Globus pallidus (tissue), 1 donor: ENCODE measurements at places on chromosomes 13 and 19.

- DNase-seq, result no peak
These were observed at the start of gene CCNA1 for GRCh38 chr13:36432106-36432544. TSS of gene CCNA1 (plus strand) at chr13:36432495. CDS start at chr13:36433057, 562 bp downstream.

GRCh38 chr13:48770372-48770771 lies 116.6 kb downstream of the CYSLTR2 start:
- DNase-seq, result no peak

DNA sequence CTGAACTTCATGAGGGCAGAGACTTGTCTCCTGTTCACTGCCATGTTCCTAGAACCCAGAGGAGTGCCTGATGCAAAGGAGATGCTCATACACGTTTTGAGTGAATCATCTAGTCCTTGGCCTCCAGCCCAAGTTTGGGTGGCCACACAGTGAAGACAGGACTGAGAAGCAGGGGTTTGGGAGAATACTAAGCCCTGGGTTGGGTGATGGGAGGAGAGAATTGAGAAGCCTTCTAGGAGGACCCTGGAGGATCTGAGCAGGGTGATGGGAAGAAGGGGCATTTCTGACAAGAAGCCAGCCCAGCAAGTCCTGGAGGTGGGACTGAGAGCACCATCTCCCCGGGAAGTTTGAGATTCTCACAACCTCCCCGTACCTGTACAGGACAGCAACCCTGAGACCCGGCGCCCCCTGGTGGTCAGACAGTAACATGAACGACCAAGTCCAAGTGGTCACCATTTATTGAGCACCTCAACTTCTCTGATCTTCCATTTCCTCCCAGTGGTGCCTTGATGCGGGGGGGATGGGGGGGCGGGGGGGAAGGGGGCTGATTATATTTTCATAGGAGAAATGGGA lies 11.0 kb downstream of the CTU1 start:
- peak; percentile 29 for DNase-seq

DNA sequence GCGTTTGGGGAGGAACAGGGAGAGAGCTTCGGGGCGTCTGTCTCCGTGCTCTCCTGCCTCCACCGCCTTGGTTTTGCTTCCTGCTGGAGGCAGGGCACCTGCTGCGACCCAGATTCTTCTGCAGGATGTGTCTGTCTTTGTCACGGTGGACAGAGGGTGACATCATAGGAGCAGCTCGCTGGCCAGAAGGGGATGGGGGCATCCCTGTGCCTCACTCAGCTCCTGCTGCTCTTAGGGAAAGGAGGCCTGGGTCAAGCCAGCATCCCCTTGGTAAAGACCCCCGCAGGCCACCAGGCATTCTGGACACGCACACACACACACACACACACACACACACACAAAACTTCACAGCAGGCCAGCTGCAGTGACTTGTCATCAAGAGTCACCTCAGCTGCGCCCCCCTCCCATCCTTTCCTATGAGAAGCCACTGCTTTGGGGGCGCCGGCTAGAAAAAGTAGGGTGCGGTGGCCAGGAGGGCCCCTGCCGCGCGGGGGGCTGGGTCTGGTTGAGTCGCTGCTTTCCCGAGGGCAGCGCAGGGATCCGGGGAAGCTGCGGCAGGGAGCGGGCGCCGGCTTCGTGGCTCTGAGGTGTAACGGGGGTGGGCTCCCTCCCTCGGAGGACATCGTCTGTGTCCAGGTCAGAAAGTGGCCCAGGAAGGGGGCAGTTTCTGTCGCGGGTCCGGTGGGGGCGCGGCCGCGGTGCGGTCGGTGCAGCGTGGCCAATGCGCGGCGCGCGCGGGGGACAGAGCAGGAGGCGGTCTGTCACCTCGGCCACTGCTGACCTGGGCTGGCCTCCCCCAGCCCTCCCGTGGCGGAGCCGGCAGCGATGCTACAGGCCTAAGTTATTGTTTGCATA lies 15.8 kb upstream of the NPAS1 start:
- no peak for DNase-seq

DNA sequence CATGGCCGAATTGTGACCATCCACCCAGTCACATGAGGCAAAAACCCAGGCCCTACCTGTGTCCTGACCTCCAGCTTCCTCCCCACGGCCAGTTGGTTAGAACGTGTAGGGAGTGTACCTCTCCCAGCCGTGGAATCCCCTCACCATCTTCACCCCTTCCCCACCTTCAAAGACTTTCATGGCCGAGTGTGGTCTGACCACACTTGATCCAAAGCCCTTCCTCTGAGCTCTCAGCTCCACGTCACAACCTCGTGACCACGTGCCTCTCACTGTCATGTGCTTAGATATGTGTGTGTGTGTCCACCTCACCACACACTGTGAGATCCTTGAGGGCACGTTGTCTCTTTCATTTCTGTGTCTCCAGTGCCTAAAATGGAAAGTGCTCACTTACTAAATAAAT lies 48.6 kb upstream of the UBE2L5 start:
- DNase-seq, result no peak

- no peak for DNase-seq
These were observed 14.2 kb upstream of the RNF6 start for GRCh38 chr13:26236296-26236695.

DNA sequence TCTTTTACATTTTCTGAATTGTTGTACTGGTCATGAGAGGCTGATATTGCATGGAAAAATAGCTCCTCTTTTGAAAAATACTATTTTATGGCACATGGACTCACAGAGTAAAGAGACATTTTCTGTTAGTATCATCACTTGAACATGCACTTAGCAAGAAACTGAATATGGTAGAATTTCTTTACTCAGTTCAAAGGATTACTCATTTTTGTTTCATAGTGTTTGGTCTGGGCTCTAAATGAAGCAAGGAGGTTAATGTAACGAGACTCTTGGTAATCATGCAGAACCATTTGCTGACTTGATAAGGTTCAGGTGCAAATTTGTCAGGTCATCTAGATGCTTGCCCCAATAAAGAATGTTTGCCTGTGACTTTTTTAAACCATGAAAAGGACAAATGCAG lies 63.2 kb downstream of the GPC6 start:
- no peak for DNase-seq

- DNase-seq, result no peak
These were observed 53.2 kb upstream of the RFC3 start for GRCh38 chr13:33764716-33765115.

DNA sequence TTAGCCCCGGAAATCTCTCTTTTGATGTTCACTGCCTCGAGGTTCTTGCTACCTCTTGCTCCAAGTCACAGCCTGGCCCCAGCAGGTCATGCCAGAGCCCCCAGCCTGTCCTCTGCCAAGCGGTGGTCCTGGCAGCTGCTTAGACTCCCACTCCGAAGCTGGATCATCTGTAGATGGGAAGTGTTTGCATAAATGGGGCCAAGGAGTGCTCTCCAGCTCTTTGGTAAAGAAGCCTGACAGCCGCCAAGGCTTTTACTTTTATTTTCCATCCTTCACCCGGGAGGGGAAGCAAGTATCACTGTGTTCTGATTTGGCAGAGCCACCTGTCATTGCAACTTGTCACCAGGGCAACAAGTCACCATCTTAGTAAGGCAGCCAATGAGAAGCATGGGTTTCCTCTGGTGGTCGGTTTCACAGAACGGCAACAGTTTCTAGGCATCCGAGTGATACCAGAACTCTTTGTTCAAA lies 10.6 kb upstream of the RETN start:
- DNase-seq, result peak; percentile 40

- DNase-seq, result no peak
These were observed 36.2 kb downstream of the AMER2 start for GRCh38 chr13:25135896-25136295.

- peak; percentile 38 for DNase-seq
These were observed 28.1 kb downstream of the GPX4 start for GRCh38 chr19:1131718-1132551.

DNA sequence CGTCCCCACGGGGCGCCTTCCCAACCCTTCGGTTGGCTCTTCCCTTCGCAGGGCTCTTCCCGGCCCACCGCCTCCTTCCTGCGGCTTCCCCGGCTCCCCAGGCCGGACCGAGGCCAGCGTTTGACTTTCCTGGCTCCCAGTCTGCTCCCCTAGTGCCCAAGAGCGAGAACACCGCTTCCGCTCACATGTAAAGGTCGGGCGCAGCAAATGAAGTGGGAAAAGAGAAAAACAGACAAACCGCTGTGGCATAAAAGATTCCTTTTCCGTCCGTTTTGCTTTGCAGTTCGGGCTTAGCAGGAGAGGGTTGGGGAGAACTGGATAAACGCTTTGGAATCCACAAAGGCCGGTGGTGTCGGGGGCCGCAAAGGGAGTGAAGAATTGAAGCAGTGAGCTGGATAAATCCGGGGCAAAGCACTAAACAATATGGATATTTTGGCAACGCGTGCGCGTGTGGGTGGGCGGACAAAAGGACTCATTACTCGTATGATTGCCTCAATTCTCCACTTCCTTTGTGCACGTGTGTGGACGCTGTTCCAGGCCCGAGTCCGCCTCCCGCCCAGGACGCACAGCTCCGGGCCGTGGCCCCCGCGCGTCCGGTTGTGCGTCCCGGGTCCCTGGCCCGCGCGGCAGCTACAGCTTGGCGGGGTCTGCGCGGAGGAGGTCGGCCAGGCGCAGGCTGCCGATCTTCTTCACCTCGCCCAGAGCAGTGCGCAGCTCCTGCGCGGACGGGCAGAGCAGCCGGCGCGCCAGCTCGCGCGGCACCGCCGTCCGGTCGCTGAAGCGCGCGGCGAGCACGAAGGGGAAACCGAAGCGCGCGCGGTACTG lies 8.6 kb upstream of the CDX2 start:
- no peak for DNase-seq

- no peak for DNase-seq
These were observed 149.7 kb downstream of the KATNAL1 start for GRCh38 chr13:30157616-30157993.

DNA sequence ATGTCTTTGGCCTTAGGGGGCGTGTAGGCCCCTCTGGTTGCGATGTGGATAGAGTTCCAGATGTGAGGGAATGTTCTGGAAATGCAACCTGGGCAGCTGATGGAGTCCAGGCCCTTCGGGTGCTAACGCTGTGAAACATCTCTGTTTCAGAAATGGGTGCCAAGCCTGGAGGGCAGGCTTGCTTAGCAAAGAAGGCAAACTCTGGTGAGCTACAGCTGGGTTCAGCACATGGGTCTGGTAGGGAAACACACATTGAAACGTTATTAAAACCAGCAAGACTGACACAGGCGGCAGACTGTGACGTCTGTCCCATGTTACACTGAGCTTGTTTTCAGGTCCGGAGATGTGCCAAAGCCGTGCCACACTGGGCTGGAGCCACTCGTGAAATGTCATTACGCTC lies 8.6 kb upstream of the CDC16 start:
- peak; percentile 43 for DNase-seq

- DNase-seq, result no peak
These were observed 4.4 kb upstream of the ELL start for GRCh38 chr19:18526316-18526715.

DNA sequence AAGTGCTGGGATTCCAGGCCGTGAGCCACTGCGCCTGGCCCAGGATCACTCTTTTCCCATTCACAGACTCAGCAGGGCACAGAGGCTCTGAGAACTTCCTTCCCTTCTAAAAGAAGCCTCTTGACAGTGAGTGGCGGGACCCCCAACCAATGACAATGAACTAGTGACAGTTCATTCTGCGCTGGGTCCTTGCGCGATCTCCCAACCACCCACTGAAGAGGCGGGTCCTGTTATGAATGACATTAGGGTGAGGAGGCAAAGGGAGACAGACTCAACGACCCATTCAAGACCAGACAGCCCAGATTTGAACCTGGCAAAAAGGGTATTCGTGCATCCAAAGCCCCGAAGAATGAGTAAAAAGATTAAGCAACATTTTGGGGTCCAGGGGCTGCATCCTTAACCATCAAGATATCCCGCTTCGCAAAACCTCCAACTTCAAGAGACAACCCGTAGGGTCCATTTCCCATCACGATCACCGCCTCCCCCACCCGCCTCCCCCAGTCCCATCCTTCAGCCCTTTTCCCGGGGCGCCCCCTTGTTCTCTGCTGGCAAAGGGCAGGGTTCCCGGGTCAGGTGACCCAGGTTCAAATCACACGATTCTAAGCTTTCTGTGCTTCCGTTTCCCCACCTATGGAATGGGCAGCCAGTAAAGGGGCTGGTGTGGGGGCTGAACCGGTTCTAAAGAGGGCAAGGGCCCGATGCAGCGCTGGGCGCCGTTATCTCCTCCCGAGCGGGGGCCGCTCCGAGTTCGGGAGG lies 719 bp downstream of the SUGP2 start:
- DNase-seq, result peak; percentile 85

- DNase-seq, result no peak
These were observed 839 bp downstream of the COG6 start for GRCh38 chr13:39656325-39656677.

- no peak for DNase-seq
These were observed 8.2 kb upstream of the SUCLA2 start for GRCh38 chr13:48009284-48009683.

- DNase-seq, result no peak
These were observed 101.3 kb downstream of the ARHGEF7 start for GRCh38 chr13:111216166-111216960.

DNA sequence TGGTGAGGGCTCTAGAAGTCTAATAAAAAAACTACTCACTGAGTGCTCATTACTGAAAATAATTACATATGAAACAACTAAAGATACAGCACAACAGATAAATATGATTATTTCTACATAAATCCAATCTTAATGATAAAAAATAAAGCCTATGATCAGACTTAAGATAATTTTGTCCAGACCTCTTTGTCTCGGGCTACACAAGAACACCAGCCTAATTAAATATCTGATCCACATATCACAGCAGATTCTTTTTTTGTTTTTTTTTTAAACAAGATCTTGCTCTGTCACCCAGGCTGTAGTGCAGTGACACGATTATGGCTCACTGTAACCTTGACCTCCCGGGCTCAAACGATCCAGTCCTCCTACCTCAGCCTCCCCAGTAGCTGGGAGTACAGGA lies 30.3 kb upstream of the SMAD9 start:
- no peak for DNase-seq

DNA sequence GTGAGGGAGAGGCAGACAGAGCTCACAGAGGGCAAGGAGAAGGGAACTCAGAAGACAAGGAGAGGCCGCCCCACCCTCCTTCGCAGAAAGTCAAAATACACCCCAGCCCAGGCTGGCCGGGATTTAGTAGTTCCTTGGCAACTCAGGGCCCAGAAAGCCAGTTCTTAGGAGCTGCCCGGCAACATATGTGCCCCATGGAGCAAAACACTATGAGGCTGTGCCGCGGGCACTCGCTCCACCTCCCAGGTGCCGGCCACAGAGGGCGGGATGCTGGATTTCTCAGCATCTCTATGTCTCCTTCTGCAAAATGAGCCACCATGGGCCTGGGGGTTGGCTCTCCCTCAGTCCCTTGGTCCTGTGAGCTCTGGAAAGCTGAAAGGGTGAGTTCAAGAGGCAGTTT lies 93.8 kb upstream of the CACNA1A start:
- no peak for DNase-seq

DNA sequence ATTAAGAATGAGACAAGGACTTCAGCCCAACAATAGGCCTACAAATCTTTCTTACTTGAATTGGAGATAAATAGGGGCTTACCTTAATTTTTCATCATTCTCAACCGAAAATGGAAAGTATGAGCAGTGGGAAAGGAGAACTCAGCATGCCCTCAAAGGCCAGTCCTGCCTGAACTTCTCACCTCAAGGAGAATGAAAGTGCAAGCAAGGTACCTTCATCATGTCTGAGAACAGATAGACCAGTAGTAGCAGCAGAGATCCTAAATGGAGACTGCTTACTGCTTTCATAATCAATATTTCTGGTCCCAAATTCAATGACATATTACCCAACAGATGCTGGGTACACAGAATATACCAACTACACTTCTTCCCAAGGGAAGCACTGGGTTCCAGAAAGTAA lies 194.0 kb upstream of the SLITRK1 start:
- no peak for DNase-seq
